ENCODE measurements at places on chromosomes 12 and 14.

- DNase-seq: no peak
These were observed 45.4 kb downstream of the ALX1 start for GRCh38 chr12:85325442-85325841.

DNA sequence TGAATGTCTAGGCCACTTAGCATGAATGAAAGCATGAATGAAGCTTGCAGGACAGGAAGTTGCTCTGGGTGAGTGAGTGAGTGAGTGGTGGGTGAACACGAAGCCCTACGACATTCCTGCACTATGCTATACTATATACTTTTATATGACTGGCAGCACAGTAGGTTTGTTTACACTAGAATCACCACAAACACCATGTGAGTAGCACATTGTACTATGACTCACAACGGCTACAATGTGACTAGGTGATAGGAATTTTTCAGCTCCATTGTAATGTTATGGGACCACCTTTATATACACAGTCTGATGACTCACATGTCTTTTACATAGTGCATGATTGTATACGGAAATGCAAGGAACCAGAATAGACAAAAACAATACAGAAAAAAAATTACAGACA is 1480.2 kb downstream of the AACS start:
- no peak for DNase-seq

GRCh38 chr14:100121643-100122480 is 37.6 kb downstream of the DEGS2 start:
- DNase-seq: no peak

GRCh38 chr12:86730233-86730632 is 474.0 kb upstream of the MGAT4C start:
- peak; percentile 11 for DNase-seq

GRCh38 chr12:99649551-99649950 is 2.0 kb downstream of the GARIN6 start:
- DNase-seq: no peak

DNA sequence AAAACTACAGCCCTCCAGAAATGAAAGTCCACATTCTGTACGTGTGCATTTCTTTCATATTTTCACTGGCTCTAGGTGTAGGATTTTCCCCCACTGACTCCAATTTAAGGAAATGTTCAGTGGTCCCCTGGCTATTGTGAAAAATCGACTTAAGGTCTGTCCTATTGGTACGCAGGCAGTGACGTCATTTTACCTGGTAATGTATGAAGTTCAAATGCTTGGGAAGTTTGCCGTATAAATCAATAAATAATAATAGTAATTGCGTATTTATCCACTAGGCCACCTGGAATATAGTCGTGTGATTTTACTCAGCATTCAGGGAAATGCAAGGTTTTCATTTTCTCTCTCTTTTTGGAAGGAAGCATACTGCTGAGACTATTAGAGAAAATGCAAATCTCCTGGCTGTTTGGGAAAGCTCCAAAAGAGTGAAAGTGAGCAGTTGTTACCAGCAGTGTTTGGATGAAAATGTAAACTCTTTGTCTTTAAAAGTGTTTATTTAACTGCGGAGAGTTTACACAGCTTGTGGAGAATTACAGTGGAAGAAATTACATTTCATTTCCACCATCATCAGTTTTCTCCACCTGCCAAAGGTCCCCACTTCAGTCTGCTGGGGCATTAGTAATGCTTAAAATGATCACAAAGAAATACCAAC is 107.0 kb downstream of the EXOC5 start:
- no peak for DNase-seq

GRCh38 chr12:65511912-65512311 is 233.4 kb downstream of the MSRB3 start:
- DNase-seq: no peak

GRCh38 chr14:53310412-53310811 is 157.3 kb upstream of the DDHD1 start:
- no peak for DNase-seq

GRCh38 chr12:47035484-47035883 is 43.9 kb upstream of the PCED1B start:
- no peak for DNase-seq

- DNase-seq: no peak
These were observed at the start of gene NCOR2 for GRCh38 chr12:124566997-124567672. Gene NCOR2, minus strand, starts transcription at chr12:124567612. Its CDS starts 72,361 bp downstream, at chr12:124495251.

GRCh38 chr12:5185435-5186069 is 141.9 kb downstream of the KCNA5 start:
- DNase-seq: no peak

DNA sequence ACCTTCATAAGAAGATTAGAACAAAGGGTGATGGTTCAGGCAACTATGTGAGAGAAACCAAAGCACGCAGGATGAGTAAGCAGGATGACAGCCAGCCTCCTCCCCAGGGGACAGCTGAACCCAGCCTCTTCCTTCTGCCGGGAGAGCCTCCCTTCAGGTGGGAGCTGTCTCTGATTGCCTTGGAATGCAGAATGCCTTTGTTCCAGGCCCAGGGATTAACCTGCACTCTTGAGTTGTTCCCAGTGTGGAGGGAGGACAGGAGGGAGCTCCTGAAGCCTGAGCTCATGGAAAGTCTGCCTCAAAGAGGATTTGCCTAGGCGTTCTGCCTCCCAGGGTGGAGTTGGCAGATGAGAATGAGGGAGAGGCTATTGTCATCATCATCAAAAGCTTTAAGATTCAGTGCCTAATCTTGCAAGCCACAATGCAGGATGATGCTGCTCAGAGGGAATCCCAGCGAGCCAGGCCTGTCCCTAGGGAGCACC is 3.6 kb upstream of the KRT6A start:
- peak; percentile 74 for DNase-seq

GRCh38 chr12:106919910-106920544 is 35.7 kb upstream of the TMEM263 start:
- peak; percentile 46 for DNase-seq

DNA sequence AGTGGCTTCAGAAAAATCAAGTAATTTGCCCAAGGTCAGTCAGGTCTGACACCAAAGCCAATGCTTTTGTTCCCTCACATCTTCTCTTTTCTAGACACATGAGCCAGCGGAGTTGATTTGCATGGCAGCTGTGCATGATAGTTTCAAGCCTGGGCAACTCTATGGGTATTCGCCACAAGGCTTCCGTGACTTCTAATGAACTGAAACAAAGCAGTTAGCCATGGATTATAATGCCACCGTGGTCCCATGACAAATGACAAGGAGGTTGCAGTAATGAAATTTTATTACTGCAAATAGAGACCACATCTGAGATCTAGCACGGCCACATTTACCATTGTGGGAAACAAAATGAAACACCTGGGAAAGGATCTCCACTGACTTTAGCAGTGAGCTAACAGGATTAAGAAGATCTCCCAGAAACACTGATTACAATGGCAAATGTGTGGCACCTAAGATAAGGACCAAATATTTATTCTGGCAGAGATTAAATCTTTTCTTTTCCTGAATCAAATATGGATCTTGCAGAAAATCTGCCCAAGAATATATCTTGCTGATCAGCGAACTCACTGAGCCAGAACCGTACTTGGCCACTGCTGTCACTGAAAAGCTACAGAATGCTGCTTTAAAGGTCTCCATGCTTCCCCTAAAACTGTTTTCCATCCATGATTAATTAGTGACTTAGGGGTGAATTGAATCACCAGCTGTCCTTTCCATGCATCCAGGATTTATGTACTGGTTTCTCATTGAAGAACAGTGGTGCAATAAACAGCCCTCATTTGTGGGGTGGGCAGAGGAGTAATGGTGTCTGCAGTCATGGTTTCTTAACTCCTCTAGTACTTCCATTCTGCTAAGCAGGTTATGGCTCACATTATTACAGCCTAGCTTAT is 551.0 kb downstream of the DIO2 start:
- no peak for DNase-seq

- DNase-seq: no peak
These were observed 378.9 kb downstream of the FUT8 start for GRCh38 chr14:65791191-65791981.

- DNase-seq: no peak
These were observed 5.1 kb downstream of the ERBB3 start for GRCh38 chr12:56084958-56085543.

DNA sequence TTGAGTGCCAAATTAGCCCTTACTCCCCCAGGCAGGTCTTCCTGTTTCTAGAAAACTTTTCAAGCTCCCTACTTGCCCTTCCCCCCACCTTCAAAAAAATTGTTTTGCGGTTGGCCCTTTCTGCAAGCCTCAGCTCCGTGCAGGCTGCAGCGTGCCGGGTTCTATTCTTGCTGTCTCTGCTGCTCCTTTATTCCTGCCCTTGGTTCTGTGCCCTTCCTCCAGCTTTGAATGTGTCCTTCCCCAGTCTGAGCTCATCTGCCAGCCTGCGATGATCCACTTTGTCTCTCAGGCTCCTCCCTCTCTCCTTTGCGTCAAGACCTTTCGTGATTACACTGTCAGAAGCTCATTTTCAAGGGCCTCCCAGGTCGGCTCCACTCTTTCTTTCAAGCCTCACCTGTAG is 98.6 kb downstream of the IRF2BPL start:
- DNase-seq: no peak

DNA sequence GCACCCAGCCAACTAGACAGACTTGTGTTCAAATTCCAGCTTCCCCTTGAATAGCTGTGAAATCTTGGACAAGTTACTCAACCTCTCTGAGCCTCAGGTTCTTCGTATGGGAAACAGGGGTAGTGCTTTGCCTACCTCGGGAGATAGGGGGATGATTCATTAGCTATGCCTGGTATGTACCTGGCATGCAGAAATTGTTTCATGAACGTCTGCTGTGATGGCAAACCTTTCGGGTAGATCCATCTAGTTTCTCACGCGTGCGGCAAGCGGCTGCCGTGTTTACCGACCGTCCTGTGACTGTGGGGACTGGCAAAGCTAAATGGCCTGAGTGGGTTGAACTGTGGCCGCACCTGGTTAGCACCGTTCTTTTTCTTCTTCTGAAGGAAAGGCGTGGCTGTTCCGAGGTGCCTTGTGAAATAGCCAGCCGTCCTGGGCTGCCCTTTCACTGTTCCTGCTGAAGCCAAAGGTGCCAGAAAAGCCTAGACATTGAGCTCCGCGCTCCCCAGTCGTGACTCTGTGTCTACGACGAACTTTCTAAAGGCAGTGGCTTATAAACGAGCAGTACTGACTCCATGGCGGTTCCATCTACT is 40.6 kb upstream of the MED13L start:
- peak; percentile 88 for DNase-seq

GRCh38 chr12:52005903-52006703 is 643 bp upstream of the TAMALIN start:
- no peak for DNase-seq

DNA sequence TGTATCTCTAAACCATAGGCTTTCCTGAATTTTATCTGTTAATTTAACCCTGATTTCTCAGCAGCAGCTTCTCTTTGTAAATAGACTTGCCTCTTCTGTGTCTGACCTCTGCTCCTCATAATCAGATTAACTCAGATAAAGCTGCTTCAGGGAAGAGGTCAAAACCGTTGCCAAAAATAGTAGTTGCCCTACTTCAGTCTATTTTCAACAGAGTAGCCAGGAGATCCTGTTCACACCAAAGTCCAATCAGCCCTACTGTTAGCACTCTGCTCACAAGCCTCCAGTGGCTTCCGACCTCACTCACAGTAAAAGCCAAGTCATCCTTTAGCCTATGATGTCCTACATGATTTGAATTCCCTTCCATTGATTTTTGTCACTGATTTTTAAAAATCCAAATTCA is 258.4 kb downstream of the PPFIA2 start:
- DNase-seq: no peak

- no peak for DNase-seq
These were observed 320.0 kb upstream of the ATP2B1 start for GRCh38 chr12:90028635-90029051.

- no peak for DNase-seq
These were observed 12.1 kb downstream of the CSRP2 start for GRCh38 chr12:76866726-76867125.

DNA sequence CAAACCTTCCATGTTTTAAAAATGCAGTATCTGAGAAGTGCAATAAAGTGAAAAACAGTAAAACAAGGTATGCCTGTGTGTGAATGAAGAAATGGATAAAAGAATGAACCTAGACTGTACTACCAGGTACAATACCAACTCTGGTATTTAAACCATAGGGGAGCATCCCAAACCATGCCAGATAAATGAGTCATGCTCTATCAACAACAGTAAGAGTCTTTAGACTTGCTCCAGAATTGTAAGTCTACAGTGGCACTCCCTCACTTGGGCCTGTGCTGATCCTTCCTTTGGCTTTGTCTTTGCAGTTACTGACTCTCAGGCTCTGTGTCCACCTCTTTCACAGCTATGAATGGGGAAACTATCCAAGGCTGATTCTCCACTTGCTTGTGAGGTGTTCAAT is 38.1 kb downstream of the BBS10 start:
- peak; percentile 65 for DNase-seq

GRCh38 chr14:42441615-42442014 is 834.9 kb downstream of the LRFN5 start:
- no peak for DNase-seq

DNA sequence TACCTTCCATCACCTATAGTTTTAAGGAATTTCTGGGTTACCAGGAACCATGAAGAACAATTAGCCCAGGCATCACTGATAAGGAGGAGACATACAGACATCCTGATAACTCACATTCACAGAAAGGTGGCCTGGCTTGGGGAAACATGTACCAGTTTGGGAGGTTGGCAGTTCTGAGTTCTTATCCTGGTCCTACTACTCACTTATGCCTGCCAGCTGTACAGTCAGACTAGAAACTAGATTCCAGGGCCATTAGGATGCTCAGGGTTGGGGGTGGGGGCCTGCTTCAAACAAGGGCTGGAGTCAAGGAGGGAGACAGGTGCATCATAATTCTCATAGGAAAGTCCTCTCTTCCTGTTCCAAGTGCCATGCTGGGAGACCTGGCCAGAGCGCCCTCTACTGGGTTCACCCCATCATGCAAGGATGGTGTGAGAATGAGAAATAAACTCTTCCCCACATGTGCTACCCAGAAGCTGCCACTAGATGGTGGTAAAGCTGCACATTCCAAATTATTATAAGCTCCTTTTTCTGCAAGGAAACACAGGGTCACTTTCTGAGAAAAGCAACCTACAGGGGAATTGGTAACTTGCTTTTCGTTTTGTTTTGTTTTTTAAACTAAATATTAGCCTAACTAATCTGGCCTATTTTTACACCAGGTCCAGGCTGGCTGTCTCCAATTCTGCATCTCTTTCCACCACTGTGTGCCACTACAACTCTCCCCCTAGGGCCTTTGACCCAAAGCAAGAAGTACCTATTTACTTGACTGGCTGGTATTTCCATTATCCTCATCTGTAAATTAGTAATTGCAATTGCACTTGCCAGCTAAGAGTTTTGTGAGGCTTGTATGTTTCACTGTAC is 14.5 kb downstream of the OAS2 start:
- peak; percentile 80 for DNase-seq

DNA sequence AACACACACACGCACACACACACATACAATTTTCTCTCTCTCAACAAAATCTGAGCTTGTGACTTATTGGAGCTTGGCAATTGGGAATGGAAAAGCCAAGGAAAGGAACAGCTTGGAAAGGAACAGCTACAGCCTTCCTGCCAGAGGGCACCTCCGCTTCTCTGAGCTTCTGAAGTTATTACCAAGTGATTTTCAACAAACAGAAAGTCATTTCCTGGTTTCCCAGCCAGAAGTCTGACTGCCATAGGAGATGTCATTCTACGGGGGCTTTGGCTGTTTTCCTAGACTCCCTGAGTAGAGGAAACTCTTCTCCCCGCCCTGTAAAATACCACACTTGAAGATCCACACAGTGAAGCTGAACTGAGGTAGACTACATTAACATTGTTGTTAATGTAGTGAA is 198.3 kb downstream of the CFAP54 start:
- no peak for DNase-seq

Data from RWPE1 (cell line).